ENCODE measurements at places on chromosomes 13 and 19.

DNA sequence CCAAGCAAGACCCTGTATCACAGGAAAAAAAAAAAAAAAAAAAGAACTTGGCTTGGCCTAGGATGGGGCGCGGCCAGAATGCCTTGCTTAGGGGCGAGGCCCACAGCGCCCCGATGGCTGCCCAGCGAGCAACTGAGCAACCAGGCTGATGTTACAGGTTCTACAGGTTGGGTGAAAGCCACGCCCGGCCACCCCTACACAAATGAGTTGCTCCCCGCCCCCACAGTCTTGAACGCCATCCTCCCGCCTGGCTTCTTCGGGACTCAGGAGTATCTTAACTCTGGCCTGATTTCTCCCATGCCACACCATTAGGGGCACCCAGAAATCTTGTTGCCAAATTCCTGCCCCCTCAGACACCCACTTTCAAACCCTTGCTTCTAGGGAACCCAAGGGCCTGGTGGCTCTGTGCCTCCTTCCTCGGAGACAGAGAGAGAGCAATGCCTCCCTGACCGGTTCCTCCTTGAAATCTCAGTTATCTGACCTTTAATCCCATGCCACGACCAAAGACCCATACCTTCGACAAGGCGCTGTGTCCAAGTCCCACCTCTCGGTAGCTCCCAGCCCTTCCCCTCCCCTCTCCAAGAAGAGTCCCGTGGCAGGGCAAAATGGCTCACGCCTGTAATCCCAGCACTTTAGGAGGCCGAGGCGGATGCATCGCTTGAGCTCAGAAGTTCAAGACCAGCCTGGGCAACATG lies 1.1 kb upstream of the CBLC start:
- no peak for DNase-seq

- no peak for DNase-seq
Measured at GRCh38 chr13:82664183-82664582, 1218.1 kb downstream of the SLITRK1 start.

DNA sequence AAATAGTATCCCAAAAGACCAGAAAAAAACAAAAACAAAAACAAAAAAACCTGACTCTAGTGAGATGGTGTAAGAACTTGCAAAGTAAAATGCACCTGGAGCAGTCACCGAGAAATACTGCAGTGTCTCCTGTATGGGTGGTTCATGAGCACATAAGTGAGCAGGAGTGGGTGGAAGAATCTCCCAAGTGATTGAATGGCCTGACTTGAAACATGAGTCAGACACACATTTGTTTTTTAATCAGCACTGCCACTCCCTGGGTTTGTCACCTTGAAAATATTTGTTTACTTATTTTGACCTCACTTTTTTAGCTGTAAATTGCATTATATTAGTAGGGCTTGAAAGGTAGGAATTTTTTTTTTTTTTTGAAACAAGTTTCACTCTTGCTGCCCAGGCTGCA lies 2.0 kb downstream of the ZNF431 start:
- no peak for DNase-seq

- no peak for DNase-seq
Measured at GRCh38 chr19:45195764-45196163, 17.2 kb downstream of the BLOC1S3 start.

GRCh38 chr13:113145911-113146598 lies 12.4 kb upstream of the PROZ start:
- no peak for DNase-seq

GRCh38 chr13:87094646-87095045 lies 576.5 kb upstream of the SLITRK5 start:
- no peak for DNase-seq

DNA sequence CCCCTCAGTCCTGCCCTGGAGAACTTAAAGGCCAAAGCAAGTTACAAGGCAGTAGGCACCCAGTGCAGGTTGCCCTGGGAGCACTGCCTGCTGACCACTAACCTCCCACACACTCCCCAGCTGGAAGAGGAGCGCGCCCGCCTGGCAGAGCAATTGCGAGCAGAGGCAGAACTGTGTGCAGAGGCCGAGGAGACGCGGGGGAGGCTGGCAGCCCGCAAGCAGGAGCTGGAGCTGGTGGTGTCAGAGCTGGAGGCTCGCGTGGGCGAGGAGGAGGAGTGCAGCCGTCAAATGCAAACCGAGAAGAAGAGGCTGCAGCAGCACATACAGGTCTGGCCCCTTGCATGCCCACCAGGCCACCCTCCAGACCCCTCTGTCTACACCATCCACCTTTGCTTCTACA lies 61.1 kb downstream of the KCNC3 start:
- no peak for DNase-seq

DNA sequence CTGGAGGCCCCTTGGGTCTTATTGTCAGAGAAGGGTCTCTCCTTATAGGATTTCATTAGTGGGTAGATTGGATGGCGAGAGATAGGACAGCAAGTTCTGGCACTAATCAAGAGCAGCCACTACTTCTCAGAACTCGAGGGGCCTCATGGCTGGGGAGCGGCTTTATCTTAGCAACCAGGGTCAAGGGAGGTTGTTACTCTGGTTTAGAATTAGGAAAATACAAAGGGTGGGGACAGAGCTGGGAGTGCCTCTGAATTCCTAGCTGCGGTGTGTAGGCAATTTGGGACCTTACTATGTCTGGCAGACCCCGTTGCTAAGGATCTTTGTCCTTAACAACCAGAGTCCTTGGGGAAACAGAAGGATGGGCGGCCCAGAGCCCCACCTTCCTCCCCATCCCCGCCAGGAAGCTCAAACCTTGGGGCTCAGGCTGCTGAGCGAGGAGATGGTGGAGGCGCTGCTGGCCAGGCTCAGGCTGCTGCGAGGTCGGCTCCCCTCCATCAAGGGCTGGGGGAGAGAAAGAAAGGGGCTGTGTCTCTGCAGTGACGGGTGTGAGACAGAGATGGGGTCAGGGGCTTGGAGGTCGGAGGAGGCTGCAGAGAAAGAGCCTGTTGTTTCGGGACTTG lies 1.2 kb downstream of the PLEKHA4 start:
- peak; percentile 61 for DNase-seq

- DNase-seq: peak; percentile 11
Measured at GRCh38 chr13:89695343-89696257, 1651.9 kb upstream of the MIR17HG start.

- DNase-seq: no peak
Measured at GRCh38 chr19:51489113-51489512, 10.8 kb downstream of the CEACAM18 start.

DNA sequence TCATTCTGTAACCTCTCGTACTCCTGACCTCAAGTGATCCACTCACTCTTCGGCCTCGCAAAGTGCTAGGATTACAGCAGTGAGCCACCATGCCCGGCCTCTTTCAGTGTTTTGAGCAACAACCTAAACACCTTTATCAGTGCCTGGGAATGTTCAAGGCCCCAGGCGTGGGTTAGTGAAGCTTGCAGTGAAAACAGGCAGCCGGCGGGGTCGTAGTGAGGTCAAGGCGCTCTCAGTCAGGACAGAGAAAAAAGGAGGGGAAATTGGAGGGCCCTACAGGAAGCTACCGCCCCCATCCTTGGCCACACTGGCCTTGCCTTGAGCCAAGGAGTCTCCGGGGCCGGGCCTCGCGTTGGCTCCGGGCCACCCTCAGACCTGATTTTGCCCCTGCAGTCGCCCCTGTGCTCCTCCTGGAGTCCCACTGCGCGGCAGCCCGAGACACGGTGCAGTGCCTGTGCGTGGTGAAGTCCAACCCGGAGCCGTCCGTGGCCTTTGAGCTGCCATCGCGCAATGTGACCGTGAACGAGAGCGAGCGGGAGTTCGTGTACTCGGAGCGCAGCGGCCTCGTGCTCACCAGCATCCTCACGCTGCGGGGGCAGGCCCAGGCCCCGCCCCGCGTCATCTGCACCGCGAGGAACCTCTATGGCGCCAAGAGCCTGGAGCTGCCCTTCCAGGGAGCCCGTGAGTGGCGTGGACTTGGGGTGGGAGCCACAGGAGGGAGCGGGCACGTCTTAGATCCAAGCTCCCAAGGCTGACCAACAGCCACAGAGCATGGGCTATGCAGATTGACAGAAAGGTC lies 17.7 kb downstream of the MAG start:
- peak; percentile 14 for DNase-seq

- no peak for DNase-seq
Measured at GRCh38 chr19:45560686-45561085, 23.9 kb downstream of the OPA3 start.

DNA sequence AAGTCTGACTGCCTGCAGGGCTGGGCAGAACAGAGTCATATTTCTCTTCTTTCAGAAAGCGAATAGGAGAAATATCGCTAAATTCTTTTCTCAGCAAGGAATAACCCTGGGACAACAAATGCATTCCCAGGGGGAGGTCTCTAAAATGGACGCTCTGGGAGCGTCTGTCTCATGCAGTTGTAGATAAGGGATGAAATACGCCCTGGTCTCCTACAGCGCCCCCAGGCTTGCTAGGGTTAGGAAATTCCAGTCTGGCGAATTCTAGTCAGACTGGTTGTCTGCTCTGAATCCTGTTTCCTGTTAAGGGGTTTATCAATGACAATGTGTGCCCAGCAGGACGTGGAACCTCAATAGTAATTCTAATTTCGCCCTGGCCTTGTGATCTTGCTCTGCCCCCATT lies 1214.1 kb downstream of the DIAPH3 start:
- DNase-seq: no peak

GRCh38 chr13:108176685-108177274 lies 38.6 kb downstream of the LIG4 start:
- peak; percentile 13 for DNase-seq

GRCh38 chr13:28754698-28755545 lies 36.2 kb upstream of the SLC46A3 start:
- DNase-seq: peak; percentile 15

DNA sequence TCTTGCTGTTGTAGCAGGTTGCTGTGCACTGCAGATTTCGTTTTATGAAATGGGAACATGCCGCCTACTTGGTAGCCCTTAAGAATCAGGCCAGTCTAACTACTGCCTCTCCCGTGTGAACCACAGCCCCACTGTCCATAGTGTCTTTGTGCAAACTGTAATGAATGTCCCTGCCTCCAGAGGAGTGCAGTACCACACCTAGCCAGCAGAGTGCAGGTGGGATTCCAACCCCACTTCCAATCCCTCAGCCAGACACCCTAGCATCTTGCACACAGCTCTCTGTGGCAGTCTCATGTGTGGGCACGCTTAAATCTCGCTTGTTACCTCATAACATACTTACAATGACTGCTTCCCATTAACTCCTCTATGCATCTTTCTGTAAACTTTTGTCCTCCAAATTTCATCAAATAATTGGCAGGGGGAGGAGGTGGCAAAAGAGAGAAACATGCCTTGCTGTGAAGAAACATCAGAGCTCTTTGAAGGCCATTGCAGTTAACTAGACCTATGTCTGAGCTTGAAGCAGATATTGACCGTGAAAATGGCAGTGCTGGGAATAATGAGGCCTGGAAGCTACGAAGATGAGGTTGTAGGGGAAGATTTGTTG lies 47.2 kb downstream of the ZAR1L start:
- DNase-seq: no peak

Data from fibroblast of the aortic adventitia (primary cell).